MM.1S (cell line): ENCODE measurements at places on chromosomes 3 and 15.

DNA sequence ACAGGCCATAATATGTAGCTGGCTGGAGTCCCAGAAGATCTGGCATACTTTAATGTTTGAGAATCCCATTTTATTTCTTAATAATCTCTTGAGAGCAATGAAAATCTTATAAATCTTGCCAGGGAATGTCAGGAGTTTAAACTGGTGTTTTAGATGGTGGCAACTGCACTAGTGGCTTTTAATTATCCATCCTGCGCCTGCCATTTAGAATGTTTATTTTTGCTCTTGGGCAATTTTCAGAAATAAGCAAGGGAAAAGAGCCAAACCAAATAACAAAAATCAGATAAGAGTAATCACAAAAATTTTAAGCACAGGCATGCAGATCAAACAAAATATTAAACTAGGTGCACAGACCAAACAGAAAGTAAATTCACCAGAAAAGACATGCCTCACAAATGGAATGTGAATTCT is 41.9 kb upstream of the UBP1 start:
- DNase-seq, result no peak

- peak; percentile 24 for DNase-seq
Measured at GRCh38 chr15:40439960-40440742, 602 bp upstream of the BAHD1 start.

DNA sequence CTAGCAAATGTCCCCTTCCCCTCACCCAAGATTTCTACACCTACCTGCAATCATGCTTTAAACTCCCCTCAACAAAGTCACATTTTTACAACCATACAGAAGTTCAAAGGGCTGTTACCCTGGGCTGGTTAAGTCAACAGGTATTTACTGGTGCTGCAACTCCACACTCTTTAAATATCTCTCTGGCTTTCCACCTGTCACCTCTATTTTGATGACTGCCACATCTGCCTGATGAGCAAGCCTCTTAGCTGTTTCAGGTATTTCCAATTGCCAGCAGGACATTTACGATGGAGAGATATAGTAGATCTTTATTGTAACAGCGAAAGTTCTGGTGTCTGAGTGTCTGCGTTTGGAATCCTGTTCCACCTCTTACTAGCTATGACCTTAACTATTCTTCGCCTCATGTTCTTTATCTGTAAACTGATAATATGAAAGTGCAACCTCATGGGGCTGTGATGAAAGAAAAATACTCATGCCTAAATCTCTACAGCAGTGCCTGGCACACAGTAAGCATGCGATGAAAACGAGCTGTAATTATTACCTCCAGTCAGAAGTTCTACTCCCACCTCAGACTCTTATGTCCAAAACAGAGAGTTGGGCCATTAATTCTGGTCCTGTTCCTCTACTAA is 44.2 kb upstream of the TPM1 start:
- DNase-seq, result no peak

- DNase-seq, result no peak
Measured at GRCh38 chr15:67010898-67011616, 54.3 kb upstream of the SMAD3 start.

DNA sequence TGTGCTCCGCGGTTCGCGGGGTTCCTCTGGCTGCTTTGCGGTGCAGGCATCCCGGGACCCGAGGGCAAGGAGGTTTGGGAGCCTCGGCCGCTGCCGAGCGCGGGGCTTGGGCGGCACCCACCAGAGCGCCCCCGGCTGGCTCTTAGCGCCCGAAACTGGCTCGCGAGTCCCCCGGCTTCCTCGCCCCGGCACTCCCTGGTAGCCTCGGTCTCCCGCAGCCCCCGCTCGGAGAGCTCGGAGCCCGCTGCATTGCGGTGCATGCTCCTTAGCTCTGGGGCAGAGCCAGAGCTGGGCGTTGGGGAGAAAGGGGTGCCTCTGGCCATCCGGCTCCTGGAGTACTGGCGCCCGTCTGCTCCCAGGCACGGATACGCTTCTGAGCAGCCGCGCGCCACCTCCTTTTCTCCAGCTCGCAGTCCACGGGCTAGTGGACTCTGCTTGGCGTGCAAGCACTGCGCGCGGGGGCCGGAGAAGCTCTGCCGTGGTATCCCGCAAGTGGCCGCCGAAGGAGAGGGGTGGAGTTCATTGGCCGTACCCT is 753 bp downstream of the EPHB1 start:
- peak; percentile 11 for DNase-seq

- no peak for DNase-seq
Measured at GRCh38 chr15:62739082-62739481, 303.5 kb upstream of the TPM1 start.

- DNase-seq, result no peak
Measured at GRCh38 chr15:66483131-66483566, 14.4 kb downstream of the SNAPC5 start.

DNA sequence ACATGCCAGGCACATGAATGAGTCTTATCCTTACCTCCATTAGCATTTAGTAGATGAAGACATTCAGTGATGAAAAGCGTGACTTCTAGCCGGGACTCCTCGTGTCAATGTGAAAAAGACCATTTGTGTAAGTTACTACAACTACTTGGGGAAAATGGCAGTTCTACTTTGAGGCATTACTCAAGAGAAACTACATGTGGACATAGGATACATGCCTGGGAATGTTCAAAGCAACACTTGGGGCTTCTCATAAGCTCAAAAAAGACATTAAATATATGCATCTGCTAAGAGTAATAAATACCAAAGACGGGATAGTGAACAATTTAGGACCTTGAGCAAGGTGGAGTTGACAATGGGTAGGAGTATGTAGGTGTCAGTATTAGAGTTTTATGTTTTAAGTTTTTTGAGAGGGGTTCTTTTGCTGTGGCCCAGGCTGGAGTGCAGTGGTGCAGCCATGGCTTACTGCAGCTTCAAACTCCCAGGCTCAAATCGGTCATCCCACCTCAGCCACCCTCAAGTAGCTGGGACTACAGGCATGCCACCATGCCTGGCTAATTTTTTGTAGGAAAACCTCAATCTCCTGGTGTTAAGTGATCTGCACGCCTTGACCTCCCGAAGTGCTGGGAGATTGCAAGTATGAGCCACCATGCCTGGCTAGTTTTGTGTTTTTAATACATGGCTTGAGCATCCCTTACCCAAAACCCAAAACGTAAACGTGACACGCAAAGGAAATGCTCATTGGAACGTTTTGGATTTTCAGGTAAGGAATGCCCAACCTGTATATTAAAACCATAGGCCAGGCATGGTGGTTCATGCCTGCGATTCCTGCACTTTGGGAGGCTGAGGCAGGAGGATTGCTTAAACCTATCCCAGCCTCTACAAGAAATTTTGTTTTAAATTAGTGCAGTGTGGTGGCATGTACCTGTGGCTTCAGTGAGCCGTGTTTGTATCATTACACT is 3.9 kb downstream of the RPLP1 start:
- no peak for DNase-seq

GRCh38 chr15:72285402-72285801 is 13.0 kb upstream of the PARP6 start:
- no peak for DNase-seq

GRCh38 chr3:143565951-143566350 is 282.3 kb downstream of the SLC9A9 start:
- no peak for DNase-seq

DNA sequence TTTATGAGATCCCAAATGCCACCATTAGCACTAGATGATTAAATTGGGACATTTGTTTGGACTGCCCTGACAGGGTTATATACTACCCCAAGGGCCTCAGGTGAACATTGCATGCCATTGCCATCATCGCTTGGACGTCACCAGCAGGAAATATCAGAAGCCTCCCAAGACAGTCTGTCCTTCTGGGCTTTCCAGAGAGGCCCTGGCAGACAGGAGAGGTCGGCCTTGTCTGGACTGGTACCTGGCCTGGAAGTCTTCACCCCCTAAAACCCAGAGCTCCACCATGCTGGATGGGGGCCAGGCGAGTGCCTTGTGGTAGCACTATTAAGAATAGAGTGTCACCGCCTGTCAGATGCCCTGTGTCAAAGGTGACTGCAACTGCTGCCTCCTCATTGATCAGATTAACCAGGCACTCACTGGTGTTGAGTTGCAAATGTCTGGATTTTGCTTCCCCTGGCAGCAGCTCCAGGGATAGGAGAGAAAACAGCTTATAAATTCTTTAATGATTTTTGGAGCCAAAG is 324.1 kb upstream of the RASGRP1 start:
- DNase-seq, result no peak

GRCh38 chr3:24640330-24640877 is 145.8 kb upstream of the THRB start:
- DNase-seq, result no peak

DNA sequence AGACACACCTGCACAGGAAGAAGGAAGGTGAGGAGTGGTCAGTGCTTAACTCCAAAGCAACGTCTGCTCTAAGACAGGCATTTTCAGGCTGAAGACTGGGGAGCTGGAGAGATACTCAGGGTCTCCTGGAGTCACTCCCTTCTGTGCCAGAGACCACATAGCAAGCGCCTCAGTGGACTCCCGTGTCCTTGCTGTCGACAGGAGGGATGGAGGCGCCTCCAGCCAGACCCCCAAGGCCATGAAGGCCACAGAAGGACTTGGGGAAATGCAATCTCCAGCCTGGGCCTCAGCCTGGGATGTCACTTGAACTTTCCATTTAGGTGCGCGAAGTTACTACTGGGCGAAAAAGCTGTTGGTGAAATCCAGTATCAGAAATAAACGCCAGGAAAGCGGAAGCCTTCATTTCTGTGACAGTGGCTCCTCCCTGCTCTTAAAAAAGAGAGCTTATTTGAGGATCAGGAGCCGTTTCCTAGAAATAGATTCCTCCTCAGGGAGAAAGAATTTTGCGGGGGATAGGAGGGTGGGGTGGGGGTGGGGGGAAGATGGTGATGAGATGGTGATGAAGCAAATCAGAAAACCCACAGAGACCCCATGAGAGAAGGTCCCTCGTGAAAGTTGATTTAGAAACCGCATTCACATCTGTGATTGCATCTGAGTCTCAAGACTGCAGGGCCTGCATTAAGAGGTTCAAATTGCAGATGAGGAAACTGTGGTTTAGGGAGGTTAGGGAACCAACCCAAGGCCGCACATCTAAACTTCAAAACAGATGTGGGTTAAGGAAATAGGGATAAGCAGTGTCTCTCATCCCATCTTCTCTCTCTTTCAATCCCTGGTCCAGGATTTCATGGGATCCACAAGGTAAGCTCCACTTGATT is 78.8 kb downstream of the ATP2B2 start:
- DNase-seq, result no peak

DNA sequence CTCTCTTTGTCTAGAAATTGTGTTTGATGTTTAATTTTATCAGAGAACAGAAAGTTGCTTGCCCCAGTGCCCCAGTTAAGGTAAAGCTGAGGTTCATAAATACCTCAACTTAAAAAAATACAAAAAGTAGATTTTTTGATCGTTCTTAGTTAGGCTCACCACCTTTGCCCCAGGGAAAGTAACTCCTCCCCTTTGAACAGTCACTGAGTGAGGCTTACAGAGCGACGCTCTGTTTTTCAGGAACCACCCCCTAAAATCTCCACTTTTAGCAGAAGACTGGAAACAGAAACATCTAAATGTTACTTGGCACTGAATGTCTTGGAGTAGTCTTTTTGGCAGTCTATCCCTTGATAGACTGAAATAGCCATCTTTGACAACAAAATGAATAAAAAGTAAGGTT is 24.9 kb downstream of the BLM start:
- no peak for DNase-seq

- no peak for DNase-seq
Measured at GRCh38 chr3:49343163-49343562, 3.3 kb upstream of the USP4 start.

DNA sequence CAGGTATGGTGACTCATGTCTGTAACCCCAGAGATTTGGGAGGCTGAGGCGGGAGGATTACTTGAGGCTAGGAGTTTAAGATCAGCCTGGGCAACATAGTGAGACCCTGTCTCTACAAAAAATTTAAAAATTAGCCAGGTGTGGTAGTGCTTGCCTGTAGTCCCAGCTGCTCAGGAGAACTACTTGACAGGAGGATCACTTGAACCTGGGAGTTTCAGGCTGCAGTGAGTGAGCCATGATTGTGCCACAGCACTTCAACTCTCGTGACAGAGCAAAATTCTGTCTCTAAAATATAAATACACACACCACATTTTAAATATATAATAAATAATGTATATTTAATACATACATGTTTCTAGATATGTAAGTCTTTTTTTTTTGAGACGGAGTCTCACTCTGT is 53.5 kb upstream of the TEX264 start:
- no peak for DNase-seq

DNA sequence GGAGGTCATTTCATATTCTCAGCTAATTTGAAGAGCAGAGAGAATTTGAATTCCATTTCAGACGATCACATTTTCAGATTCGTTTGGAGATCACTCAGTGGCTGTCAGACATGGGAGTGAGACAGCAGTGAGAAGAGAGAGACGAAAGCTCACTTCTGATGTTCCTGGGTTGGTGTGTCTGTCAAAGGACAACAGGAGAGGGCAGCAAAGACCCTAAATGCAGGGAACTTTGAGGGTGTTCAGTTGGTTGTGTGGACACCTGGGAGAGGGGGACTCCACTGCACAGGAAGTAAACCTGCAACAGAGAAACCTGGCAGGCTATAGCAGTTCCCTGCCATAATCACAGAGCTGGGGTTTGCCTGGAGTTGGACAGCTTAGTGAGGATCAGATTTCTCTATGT is 675.1 kb downstream of the SQOR start:
- DNase-seq, result no peak

DNA sequence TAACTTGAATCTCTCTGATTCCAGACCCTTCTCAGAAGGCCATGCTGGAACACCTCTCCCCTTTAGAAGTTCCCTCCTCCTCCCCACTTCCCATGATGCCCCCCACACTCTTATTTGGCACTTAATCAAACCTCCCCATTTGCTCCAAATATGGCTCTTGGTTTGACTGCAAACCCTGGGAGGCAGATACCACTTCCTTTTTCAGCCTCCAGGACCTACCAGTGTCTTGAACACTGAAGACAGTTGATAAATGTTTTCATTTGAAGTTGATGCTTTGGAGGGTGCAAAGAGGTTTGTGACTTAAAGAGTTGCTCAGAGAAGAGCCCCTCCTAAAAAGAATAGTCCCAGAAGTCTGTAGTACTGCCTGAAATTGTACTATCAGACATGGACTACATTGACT is 61.5 kb downstream of the SEMA5B start:
- no peak for DNase-seq

GRCh38 chr3:85182975-85183752 is 224.4 kb downstream of the CADM2 start:
- DNase-seq, result no peak

GRCh38 chr15:89860431-89860830 is 33.4 kb downstream of the AP3S2 start:
- peak; percentile 64 for DNase-seq

GRCh38 chr15:26475554-26475953 is 297.3 kb downstream of the GABRB3 start:
- no peak for DNase-seq

DNA sequence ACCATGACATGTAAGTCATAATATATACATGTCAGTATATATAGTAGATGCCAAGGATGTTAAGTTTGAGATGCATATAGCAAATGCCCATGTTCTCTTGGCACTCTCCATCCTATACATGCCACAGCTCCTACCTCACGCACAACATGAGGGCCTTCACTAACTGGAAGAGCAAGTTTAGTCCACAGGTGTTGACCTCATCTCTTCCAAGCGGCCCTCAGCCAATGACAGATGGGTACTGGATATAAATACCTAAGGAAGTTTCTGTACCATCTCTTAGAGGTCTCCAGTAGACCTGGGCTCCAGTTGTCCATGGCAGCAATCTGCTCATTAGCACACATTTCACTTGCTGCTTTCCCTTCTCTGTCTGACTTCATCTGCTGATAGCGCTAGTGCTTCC is 43.3 kb upstream of the CMC1 start:
- DNase-seq, result no peak
